H9 (cell line): ENCODE measurements at places on chromosomes 2 and 18.

DNA sequence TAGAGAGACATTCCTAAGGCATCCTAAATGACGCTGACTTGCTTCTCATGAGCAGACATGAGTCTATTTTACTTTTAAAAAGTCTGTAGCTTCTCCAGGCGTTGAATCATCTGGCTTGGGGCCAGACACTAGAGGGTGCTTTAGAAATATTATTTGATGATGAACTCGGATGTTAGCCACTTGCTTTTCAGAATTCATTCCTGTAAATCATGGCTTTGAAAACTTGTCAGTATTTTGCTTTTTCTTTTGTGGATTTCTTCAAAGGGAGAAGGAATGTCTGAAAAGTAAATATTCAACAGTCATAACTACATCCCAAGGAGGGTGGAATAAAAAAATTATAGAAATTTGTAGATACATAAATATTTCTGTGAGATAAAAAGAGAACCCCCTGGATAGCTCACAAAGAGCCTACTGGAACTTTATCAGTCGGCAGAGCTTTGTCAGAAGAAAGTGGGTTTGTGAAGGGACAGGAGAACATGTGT lies 370.8 kb downstream of the OSR1 start:
- no peak for DNase-seq

DNA sequence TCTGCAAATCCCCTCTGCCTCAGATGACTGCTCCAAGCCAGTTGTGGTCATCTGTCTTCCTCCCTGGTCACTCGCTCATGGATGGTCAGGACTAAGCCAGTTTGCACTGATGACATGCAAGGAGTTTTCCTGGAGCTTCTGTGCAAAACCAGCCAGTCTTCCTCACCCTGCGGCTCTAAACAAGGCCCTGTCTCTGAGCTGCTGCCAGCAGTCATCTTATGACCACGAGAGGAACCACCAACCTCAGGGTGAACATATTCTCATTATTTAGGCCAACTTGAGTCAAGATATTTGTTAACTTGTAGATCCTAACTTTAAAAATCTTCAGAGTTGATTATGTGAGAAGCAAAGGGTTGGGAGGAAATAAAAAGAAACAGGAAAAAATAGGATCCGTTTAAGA lies 119.9 kb upstream of the CAB39 start:
- DNase-seq: no peak

DNA sequence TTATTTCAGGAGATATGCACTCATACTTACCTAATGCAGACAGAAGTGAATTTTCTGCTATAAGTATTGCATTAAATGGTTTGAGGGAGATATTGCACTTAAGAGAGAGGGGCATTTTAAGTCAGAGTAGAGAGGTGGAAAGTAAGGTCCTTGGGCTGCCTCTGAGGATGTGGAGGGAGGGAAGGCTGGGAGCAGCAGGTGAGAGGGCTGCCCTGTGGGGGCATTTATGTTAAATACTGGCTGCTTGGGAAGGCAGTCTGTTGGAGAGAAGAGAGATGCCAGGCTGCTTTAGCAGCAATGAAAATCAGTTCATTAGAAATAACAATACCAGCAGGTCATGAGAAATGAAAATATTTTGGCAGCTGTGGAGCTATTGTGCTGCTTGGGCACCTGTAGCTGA lies 576.2 kb upstream of the HS6ST1 start:
- DNase-seq: no peak

DNA sequence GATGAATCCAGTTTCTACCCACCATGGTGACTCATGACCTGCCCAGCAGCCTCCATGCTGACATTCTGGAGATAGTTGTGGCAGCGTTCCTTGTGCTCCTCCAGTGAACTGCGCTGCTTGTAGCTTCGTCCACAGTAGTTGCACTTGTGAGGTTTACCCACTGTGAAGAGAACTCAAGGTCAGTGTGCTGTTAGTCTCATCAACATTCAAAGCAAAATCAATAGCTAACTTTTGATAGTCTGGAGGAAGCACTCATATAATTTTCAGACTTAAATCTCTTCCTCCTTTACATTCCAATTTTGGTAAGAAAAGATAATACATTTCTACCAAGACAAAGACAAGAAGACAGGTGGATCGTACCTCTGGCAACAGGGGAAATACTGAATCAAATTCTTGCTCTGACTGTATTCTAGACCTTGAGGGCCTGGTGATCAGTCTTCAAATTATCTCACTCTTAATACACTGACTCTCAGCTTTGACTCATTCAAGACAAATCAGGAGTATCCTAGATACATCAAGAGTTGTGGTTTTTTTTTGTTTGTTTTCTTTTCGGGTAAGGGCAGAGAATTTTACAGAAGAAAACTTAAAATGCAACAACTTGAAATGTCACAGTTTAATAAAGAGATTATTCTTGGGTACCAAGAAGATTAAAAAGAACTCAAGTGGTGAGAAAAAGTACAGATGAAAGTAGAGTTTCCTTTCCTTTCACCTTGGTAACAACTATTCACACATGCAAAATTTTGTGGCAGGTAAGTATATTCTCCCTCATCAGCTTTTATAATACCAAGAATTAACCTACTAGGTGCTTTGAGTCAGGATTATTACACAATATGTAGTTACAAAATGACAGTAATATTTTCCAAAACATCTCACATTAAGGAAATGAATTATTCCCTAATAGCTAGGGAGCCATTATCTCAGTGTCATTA lies 129.2 kb downstream of the IKZF2 start:
- no peak for DNase-seq

DNA sequence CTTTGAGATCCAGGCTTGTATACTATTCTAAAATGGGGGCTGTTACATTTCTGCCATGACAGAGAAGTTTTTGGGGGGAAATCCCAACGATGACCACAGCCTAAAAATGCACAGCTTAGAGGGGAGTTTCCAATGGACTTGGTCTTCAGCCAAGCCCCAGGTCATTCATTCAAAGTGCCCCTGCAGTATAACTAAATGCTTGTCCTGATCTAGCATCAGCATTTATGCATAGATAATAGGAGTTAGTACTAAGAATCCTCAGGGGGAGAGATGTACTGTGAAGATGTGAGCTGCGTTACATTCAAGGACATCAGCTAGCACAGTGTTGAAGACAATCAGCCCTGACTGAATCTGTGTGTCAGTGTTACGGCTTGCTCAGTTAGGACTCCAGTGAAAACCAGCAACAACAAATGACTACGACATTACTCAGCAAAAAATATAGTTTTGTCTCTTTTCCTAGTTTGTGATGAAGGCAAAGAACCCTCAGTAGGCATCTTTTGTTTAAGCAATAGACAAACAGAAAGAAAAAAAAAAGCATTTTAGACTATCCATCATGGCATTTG lies 160.9 kb downstream of the ZEB2 start:
- DNase-seq: no peak

GRCh38 chr18:56900195-56901094 lies 246.4 kb upstream of the BOD1L2 start:
- no peak for DNase-seq

DNA sequence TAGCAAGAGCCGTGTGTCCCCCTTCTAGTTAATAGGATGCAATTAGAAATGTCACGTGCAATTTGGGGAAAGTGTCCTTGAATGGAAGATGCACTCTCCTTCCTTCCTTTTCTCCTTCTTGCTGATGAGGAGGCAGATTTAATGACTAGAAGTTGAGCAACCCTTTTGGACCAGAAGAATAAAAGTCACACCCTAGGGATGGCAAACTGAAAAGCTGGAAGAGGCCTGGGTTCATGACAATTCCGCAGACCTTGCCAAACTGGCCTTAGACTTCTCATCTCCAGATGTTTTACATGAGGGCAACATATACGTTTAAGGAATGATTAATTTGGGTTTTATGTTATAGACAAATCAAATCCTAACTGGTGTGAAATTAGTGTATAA lies 38.6 kb upstream of the NCOA1 start:
- DNase-seq: no peak

DNA sequence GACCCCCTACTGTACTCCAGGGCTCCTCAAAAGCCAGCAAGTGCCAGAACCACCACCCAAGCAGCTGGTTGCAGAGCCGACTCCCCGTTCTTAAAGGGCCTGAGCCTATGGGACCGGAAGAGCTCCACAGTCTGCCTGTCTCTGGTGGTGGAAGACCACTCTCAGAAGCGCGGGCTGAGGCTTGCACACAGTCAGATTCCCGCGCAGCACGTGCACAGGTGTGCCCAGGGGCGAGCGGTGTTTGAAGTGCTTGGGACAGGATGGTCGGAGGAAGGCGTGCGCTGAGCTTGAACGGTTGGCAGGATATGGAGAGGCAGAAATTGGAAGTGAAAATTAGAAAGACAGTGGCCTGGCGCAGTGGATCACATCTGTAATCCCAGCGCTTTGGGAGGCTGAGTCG lies 64.8 kb downstream of the CYP26B1 start:
- no peak for DNase-seq

- DNase-seq: no peak
Observed at GRCh38 chr2:39501412-39501811, 64.3 kb upstream of the MAP4K3 start.

- DNase-seq: no peak
Observed at GRCh38 chr2:200451511-200451910, 58.4 kb downstream of the KCTD18 start.

GRCh38 chr18:55999641-56000040 lies 411.6 kb upstream of the TCF4 start:
- DNase-seq: no peak

GRCh38 chr2:143140864-143141661 lies 11.8 kb downstream of the ARHGAP15 start:
- no peak for DNase-seq

- no peak for DNase-seq
Observed at GRCh38 chr2:86482034-86482433, 40.9 kb downstream of the KDM3A start.

DNA sequence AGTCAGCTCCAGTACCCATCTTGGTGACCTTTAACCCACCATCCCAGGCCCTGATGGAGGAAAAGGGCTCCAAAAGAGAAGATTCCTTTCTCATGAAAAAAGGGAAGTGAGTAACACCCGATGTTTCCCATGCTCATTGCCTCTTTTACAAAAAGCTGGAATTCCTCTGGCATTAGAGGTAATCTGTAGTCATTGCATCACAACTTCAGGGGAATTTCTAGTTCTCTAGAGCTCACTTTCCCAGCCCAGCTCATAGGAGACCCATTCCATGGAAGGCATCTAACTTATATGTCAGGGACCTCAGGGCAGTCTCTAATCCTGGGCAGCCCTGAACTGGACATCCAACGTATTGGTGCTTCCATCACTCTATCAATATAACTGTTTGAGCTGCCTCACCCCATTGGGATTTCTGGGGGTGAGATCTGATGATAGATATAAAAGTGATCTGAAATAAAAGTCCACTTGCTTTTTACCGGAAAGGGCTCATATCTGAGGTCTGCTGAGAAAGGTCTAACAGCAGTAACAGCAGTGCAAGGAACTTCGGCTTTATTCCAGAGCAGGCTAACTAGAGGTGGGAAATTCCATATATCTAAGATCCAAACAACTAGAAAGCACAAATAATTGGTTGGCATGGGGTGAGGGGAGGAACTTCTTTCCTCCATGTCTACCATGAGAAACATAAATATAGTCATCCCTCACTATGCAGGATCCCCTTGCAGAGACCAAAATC lies 106.1 kb downstream of the ETAA1 start:
- no peak for DNase-seq

DNA sequence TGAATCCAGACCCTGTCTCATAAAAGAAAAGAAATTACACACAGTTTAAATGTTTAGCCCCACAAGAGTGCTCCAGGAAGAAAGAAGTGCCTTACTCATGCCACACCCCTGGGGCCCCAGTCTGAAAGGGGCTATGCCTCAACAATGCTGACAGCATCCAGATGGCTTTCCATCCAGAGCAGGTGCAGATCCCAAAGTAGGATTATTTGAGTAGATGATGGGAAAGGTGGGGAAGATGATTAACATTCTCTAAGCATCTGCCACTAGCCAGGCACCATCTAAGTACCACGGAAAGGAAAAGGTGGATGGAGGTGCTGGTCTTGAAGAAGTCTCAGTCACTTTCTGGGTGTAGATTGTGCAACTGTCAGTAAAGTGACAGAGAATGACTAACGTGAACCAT lies 16.3 kb downstream of the DPYSL5 start:
- no peak for DNase-seq

DNA sequence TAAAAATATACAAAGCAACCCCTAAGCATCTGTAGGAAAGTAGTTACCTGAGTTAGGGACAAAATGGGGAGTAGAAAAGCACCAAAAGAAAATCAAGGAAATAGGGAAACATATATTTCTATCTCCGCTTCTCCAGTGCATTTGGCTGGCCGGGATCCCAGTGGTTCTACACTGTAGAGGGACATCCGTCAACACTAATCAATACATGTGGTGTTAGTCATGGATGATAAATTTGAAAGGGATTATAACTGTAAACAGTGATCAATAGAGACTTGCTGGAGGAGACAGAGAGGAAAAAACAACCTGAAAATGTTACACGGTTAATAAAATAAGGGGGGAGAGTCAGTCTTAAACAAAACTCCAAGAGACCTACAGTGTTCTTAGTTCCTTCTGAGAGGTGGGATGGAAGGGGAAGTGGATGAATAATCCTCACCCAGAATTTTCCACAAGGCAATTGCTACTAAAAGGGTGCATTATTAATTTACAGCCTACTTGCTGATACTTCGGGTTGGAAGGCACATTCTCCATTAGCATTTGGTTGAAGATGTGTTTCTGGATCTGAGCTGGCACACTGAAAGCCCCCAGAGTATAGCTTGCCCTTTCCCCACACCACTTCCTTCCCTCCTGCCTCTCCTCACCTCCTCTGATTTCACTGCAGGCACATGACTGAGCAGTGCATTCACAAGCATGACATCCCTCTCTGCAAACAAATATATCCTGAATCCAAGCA lies 530.0 kb downstream of the BCL11A start:
- no peak for DNase-seq

- no peak for DNase-seq
Observed at GRCh38 chr2:136024616-136025015, 39.2 kb upstream of the DARS1 start.

- no peak for DNase-seq
Observed at GRCh38 chr18:74942319-74942910, 266.5 kb downstream of the PTGR3 start.

DNA sequence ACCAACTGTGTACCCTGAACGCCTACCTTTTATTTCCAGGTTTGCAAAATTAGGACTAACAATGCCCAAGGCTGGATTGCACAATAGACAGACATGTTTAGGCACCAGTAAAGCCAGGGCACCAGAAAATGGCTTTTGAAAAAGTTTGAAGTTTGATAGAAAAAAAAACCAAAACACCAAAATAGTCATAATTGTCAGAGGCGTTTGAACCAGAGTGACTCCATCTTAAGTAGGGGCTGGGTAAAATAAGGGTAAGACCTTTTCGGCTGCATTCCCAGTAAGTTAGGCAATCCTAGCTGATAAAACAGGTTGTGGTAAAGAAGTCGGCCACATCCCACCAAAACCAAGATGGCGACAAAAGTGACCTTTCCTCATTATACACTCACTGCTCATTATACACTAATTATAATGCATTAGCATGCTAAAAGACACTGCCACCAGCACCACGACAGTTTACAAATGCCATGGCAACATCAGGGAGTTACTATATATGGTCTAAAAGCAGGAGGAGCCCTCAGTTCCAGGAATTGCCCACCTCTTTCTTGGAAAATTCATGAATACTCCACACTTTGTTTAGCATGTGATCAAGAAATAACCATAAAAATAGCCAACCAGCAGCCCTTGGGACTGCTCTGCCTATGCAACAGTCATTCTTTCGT lies 105.1 kb upstream of the MSH2 start:
- no peak for DNase-seq
